A549 treated with CORT108297 at 1 μM for 4 hours (cell line): ENCODE measurements at places on chromosomes 13 and 19. TPM values are rescaled to one million over a fixed set of nuclear protein-coding genes. Genes with fewer than 3 reads are reported as not detected.

The RNF225 gene
- 0.08 to 0.25 TPM (median 0.17 TPM) in 4 of 5 replicates, not detected in the other for total RNA-seq

The YJEFN3 gene
- 2.1 to 4.8 TPM (median 4.4 TPM) in 5 replicates for total RNA-seq

The NKG7 gene
- not detected in 5 replicates for total RNA-seq

The OR7A5 gene
- total RNA-seq: not detected in 5 replicates

The PPP5C gene
- total RNA-seq: 79.3 to 95.2 TPM (median 85.4 TPM) in 5 replicates

The PSG2 gene
- total RNA-seq: 0.05 TPM in 1 of 5 replicates, not detected in the others

The CLIP3 gene
- 0.68 to 1.1 TPM (median 0.92 TPM) in 5 replicates for total RNA-seq

The TMEM91 gene
- 3.2 to 4.6 TPM (median 4.2 TPM) in 5 replicates for total RNA-seq

The SHISA2 gene
- total RNA-seq: not detected in 5 replicates

The RFPL4AL1 gene
- 0.28 TPM in 1 of 5 replicates, not detected in the others for total RNA-seq

The ANGPTL4 gene
- 151 to 287 TPM (median 256 TPM) in 5 replicates for total RNA-seq

The CBY2 gene
- total RNA-seq: not detected in 5 replicates

The KLF1 gene
- total RNA-seq: 0.05 to 0.09 TPM (median 0.06 TPM) in 3 of 5 replicates, not detected in the others

The CYSLTR2 gene
- not detected in 5 replicates for total RNA-seq

The ZNF888 gene
- total RNA-seq: not detected in 5 replicates

The ATP8B3 gene
- 1.9 to 3.1 TPM (median 2.8 TPM) in 5 replicates for total RNA-seq

The CASP14 gene
- total RNA-seq: not detected in 5 replicates

The FUT6 gene
- total RNA-seq: not detected in 5 replicates

The POGLUT2 gene
- 5.2 to 7.1 TPM (median 6.7 TPM) in 5 replicates for total RNA-seq

The FXYD3 gene
- 0.10 to 0.24 TPM (median 0.12 TPM) in 4 of 5 replicates, not detected in the other for total RNA-seq

The PNMA8A gene
- total RNA-seq: 9.6 to 11.5 TPM (median 10.9 TPM) in 5 replicates

The ZNF540 gene
- total RNA-seq: 0.06 to 0.17 TPM (median 0.16 TPM) in 4 of 5 replicates, not detected in the other

The ZNF850 gene
- total RNA-seq: 0.29 to 1.0 TPM (median 0.68 TPM) in 5 replicates

The LSM4 gene
- total RNA-seq: 199 to 254 TPM (median 241 TPM) in 5 replicates

The CCDC8 gene
- 0.02 TPM in 1 of 5 replicates, not detected in the others for total RNA-seq

The KCNJ14 gene
- 1.0 to 2.1 TPM (median 1.2 TPM) in 5 replicates for total RNA-seq

The ZNF69 gene
- not detected in 5 replicates for total RNA-seq

The LYPD4 gene
- not detected in 5 replicates for total RNA-seq

The NFKBIB gene
- total RNA-seq: 64.4 to 131 TPM (median 110 TPM) in 5 replicates

The OR7C1 gene
- total RNA-seq: not detected in 5 replicates

The UBAC2 gene
- 65.9 to 68.5 TPM (median 67.8 TPM) in 5 replicates for total RNA-seq

The ERVK3-1 gene
- 88.9 to 110 TPM (median 94.2 TPM) in 5 replicates for total RNA-seq

The CGB2 gene
- total RNA-seq: 0.33 to 0.71 TPM (median 0.35 TPM) in 4 of 5 replicates, not detected in the other

The TNNI3 gene
- 6.1 to 9.2 TPM (median 8.0 TPM) in 5 replicates for total RNA-seq

The HSPB6 gene
- total RNA-seq: 0.12 to 0.29 TPM (median 0.19 TPM) in 5 replicates

The ZNF548 gene
- total RNA-seq: 3.5 to 4.4 TPM (median 4.1 TPM) in 5 replicates
